ENCODE measurements at places on chromosomes 1 and 21. TPM values are rescaled to one million over a fixed set of nuclear protein-coding genes. Genes with fewer than 3 reads are reported as not detected.

Gene NBPF4
- total RNA-seq = not detected

Gene RCOR3
- 54.6 TPM for total RNA-seq

DNA sequence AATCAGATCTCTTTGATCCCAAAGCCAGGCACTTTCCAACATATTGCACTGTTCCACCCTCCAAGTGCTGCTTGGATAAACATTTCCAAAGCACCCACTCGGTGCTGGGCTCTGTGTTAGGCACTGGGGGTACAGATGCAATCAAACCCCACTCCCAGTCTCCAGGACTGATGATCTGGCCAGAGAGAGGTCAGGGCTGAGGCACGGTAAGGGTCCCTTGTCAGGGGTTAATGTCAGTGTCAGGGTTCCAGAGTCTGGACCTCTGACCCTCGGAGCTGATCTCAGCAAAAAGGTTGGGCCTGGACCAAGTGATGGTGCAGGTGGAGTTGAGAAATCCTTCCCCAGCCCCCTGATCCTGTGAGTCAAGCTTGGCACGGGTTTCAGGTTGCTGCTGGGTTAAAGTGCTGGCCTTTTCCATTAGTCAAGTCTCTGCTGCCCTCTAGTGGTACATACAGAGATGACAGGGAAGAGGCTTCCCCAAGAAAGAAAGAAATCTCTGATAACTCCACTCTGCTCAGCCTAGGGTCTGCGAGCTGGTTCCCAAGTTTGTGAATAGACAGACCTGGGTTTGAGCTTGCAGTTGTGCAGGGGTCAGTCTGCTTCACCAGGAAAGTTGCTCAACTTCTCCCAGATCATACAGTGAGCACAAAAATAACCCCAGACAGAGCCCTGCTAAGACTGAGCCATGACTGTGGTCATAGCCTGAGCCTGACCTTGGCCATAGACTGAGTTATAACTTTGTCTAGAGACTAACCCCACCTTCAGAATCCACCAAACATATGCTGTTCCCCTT lies 74.6 kb downstream of the DMRTA2 start:
- no peak for DNase-seq

DNA sequence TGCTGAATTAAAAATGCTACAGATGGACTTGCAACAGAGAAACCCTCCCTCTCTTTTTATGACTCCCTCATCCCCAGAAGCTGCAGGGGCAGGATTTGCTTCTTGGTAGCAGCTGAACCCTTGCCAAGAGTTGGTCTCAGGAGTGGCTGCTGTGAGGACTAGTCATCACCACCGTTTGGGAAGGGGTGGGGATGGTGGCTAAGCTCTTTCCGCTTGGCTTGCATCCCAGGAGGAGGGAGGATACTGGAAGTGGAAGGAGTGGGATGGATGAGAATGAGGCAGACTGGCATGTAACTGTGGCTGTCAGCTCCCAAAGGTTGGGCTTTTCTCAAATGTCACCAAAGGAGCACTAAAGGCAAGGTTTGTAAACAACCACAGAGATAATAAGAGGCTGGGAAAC lies 50.8 kb upstream of the COL24A1 start:
- DNase-seq = no peak

GRCh38 chr21:44969931-44970755 lies 30.3 kb downstream of the SLX9 start:
- DNase-seq = no peak

GRCh38 chr1:229046251-229046853 lies 224.6 kb upstream of the RAB4A start:
- DNase-seq = no peak

Gene CD247
- total RNA-seq = 331 TPM

GRCh38 chr1:216425577-216425976 lies 2.3 kb upstream of the USH2A start:
- DNase-seq = no peak
